ENCODE measurements at places on chromosomes 16 and 17. TPM values are rescaled to one million over a fixed set of nuclear protein-coding genes. Genes with fewer than 3 reads are reported as not detected.

CREBBP gene
- total RNA-seq = 59.2 TPM

TRIM72 gene
- not detected for total RNA-seq

WFIKKN1 gene
- total RNA-seq = 0.47 TPM

ALOX12B gene
- total RNA-seq = not detected

DNA sequence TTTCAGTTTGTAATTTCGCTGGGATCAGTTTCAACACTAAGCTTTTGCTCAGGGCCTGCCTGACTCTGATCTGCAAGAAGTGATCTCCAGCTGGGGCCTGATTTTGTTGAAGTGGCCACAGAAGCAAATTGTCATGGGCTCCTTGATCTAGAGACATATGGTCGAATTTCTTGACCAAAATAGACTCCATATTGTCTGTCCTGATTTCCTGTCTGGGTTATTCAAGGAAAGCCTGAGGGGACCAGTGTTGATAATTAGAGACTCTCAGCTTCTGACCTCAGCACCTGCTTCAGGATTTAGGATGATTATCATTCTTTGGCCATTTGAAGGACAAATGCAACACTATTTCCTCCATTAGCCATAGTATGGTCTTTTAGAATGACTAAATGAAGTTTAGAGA, 48.9 kb upstream of the MSI2 start:
- peaks cover 2% of the 10 kb centered on the region for H3K27me3 ChIP-seq
- peaks cover 13% of the 10 kb centered on the region for H3K4me1 ChIP-seq
- H3K27ac ChIP-seq = no peak overlapping the region
- H3K4me3 ChIP-seq = no peak overlapping the region
- H3K36me3 ChIP-seq = peaks cover 1% of the 10 kb centered on the region

CACNG3 gene
- not detected for total RNA-seq

GRCh38 chr17:37488607-37489196, 989 bp upstream of the DUSP14 start:
- no peak for DNase-seq
- peak overlapping the region; percentile 94 for H3K27ac ChIP-seq
- no peaks in the 10 kb centered on the region for H3K36me3 ChIP-seq
- peak overlapping the region; percentile 83 for H3K4me3 ChIP-seq

MAP2K6 gene
- total RNA-seq = 0.90 TPM

DNA sequence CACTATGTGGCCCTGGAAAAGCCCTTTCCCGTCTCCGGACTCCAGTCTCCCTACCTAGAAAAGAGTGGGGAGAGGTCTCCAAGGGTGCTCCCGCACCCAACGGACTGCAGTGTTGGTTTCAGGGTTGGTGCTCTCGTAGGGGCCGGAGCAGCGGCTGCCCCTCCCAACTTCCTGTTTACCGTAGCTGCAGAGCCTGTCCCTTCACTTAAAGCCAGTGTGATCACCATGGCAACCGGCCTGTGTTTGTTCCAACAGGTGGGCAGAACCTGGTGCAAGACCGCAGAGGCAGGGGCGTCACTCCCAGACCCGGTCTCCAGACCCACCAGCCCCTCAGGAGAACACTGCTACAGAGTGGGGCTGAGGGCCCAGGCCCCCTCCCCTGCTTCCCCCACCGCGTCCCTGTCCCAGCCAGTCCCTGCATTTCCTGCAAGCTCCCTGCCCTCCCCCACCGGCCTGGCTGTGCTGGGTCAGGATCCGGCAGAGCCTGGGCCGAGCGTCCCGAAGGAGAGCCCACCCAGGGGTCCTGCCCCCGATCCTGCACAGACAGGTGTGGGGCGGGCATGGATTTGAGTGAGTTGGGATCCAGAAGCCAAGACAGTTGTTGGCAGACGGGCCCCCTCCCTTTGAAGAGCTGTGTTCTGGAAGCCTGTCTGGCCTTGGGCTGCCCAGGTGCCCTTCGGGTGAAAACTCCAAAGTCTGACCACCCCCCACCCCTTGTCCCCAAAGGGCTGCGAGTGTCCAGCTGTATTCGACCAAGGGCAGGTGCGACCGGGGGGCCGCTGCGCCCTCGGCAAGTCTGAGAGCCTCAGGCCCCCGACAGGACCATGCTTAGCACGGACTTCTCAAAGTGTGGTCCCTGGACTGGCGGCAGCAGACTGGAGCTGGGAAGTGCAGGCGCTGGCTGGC, 1.5 kb upstream of the BAIAP3 start:
- H3K27me3 ChIP-seq = peaks cover 26% of the 10 kb centered on the region
- no peaks in the 10 kb centered on the region for H3K36me3 ChIP-seq
- no peak overlapping the region for H3K27ac ChIP-seq
- DNase-seq = no peak
- H3K4me3 ChIP-seq = no peak overlapping the region

CACNG1 gene
- total RNA-seq = not detected

PRSS36 gene
- not detected for total RNA-seq

GRCh38 chr17:58343131-58343530, 8.9 kb downstream of the SUPT4H1 start:
- no peak for DNase-seq
- H3K4me3 ChIP-seq = no peak overlapping the region
- no peaks in the 10 kb centered on the region for H3K27me3 ChIP-seq
- peaks cover 26% of the 10 kb centered on the region for H3K36me3 ChIP-seq

PRCD gene
- 0.92 TPM for total RNA-seq

DNA sequence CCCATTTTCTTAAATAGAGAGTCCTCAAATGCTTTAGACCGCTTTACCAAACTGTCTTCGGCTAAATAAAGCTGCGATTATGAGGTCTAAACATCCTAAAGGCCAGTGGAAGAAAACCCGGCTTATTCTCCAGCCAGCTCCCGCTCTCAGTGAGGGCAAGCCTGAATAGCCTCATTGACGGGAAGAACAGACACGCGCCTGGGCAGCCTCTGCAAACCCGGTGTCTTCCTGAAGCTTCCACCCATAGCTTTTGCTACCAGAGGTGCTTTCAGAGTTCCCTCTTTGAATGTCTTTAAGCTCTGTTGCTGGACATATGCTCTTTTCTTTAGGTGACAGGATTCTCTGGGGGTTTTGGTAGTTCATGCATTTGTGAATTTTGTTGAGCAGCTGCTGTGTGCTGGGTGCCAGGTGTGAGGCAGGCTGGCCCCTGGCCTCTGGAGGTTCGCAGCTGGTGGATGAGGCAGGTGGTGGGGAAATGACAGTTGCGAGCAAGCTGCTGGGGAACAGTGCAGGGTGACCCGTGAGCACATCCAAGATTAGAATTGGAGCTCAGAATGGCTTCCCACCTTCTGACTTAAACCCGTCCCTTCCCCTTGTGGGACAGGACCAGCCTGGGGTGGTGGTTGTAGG, 44.7 kb downstream of the CRISPLD2 start:
- H3K4me1 ChIP-seq = peaks cover 13% of the 10 kb centered on the region
- no peak overlapping the region for H3K4me3 ChIP-seq
- H3K27ac ChIP-seq = no peak overlapping the region
- peaks cover 11% of the 10 kb centered on the region for H3K36me3 ChIP-seq
- H3K27me3 ChIP-seq = peaks cover 10% of the 10 kb centered on the region

DNA sequence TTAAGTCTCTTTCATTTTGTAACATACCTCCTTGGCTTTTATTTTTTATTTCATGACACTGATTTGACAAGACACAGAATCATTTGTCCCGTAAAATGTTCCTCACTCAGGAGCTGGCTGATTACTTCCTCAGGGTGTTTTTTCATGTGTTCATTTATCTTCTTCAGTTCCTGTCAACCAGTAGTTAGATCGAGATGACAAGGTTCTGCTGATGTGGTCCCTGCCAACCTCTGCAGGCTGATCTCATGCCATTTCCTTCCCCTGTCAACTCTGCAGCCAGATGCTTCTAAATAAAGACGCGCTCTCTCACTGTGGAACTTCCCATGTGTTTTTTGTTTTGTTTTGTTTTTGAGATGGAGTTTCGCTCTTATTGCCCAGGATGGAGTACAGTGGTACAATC, 8.1 kb upstream of the CXCL16 start:
- no peak overlapping the region for H3K27ac ChIP-seq
- DNase-seq = no peak
- no peak overlapping the region for H3K4me3 ChIP-seq
- H3K27me3 ChIP-seq = peaks cover 47% of the 10 kb centered on the region
- H3K36me3 ChIP-seq = no peaks in the 10 kb centered on the region

CTRB2 gene
- total RNA-seq = not detected

HSBP1 gene
- total RNA-seq = 88.4 TPM

ENPP7 gene
- not detected for total RNA-seq

CDH5 gene
- total RNA-seq = not detected

CA4 gene
- not detected for total RNA-seq

ZNF287 gene
- 13.0 TPM for total RNA-seq

DNA sequence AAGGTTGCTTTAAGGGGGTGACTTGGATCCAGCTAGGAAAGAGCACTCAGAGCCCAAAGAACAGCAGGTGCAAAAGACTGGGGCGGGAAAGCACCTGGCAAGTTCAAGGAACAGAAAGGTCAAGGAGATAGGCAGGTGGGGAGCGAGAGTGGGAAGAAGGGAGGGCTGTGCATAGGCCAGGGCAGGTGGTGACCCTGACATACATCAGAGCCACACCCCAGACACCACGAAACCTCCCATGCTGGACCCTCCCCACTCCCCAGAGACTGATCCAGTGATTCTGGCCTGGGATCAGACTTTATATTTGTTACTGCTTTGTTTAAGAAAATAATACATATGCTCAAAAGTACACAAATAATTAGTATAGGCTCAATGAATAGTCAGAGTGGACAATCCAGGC, 48.5 kb upstream of the RBFOX3 start:
- H3K4me3 ChIP-seq = no peak overlapping the region
- no peak overlapping the region for H3K27ac ChIP-seq
- no peak for DNase-seq

GRCh38 chr17:10270258-10270657, 71.9 kb upstream of the GAS7 start:
- no peak for DNase-seq
- H3K27me3 ChIP-seq = peaks cover 19% of the 10 kb centered on the region
- no peaks in the 10 kb centered on the region for H3K36me3 ChIP-seq
- no peak overlapping the region for H3K27ac ChIP-seq

- no peak for DNase-seq
- H3K27ac ChIP-seq = no peak overlapping the region
- H3K27me3 ChIP-seq = no peaks in the 10 kb centered on the region
- H3K36me3 ChIP-seq = peaks cover 1% of the 10 kb centered on the region
These were observed 4.5 kb downstream of the NTHL1 start for GRCh38 chr16:2042986-2043666.

DNA sequence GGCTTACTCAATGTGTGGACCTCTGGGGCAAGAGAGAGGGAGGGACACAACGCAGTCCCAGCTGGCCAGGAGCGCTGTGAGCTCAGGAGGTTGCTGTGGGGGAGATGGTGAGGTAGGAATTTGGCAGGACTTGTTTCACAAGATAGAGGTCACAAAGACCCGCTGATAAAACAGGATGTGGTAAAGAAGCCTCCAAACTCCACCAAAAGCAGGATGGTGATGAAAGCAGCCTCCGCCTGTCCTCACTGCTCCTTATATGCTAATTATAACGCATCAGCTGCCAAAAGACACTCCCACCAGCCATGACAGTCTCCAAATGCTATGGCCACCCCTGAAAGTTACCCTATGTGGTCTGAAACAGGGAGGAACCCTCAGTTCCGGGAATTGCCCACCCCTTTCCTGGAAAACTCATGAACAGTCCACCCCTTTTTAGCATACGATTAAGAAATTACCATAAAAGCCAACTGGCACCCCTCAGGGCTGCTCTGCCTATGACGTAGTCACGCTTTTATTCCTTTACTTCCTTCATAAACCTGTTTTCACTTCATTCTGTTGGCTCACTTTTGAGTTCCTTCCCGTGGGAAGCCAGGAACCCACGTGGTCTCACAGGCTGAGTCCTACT, 5.3 kb upstream of the EIF4A3 start:
- no peaks in the 10 kb centered on the region for H3K36me3 ChIP-seq
- no peak overlapping the region for H3K4me3 ChIP-seq
- DNase-seq = no peak
- H3K27ac ChIP-seq = peak overlapping the region; percentile 88

- peak; percentile 26 for DNase-seq
- no peak overlapping the region for H3K4me3 ChIP-seq
- H3K27me3 ChIP-seq = no peaks in the 10 kb centered on the region
- peaks cover 11% of the 10 kb centered on the region for H3K4me1 ChIP-seq
These were observed 26.2 kb downstream of the GPRC5B start for GRCh38 chr16:19858340-19859018.

DNA sequence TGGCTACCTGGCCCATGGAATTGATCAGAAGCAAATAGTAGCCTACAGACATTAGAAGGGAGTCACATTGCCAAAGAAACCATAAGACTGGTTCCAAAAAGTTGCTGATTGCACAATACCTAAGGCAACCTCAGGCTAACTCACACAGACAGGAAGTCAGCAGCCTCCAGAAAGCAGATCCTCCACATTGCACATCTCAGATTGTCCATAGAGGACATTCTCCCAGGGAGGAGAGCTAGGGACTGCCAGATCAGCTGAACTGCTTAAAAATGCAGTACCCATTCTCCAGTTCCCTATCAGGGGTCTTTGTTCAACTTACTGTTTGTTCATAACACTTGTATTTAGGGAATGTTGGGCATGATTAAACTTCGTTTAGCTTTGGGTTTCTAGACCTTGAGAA, 4.2 kb downstream of the CCL3 start:
- no peak overlapping the region for H3K4me3 ChIP-seq
- no peak overlapping the region for H3K27ac ChIP-seq
- H3K36me3 ChIP-seq = no peaks in the 10 kb centered on the region
- no peaks in the 10 kb centered on the region for H3K4me1 ChIP-seq
- H3K27me3 ChIP-seq = peaks cover 27% of the 10 kb centered on the region
- no peak for DNase-seq

TNFAIP1 gene
- total RNA-seq = 79.5 TPM

GRCh38 chr16:82031116-82032084, 3.7 kb upstream of the HSD17B2 start:
- no peaks in the 10 kb centered on the region for H3K4me1 ChIP-seq
- no peak overlapping the region for H3K4me3 ChIP-seq
- H3K27me3 ChIP-seq = peaks cover 16% of the 10 kb centered on the region
- H3K36me3 ChIP-seq = no peaks in the 10 kb centered on the region
- DNase-seq = no peak

GRCh38 chr17:41638941-41639340, 14.6 kb upstream of the KRT17 start:
- H3K27ac ChIP-seq = no peak overlapping the region
- H3K4me3 ChIP-seq = no peak overlapping the region
- no peaks in the 10 kb centered on the region for H3K36me3 ChIP-seq
- DNase-seq = no peak
- peaks cover 9% of the 10 kb centered on the region for H3K4me1 ChIP-seq

GRCh38 chr16:19517424-19518089, 4.3 kb downstream of the GDE1 start:
- no peak for DNase-seq
- peaks cover 26% of the 10 kb centered on the region for H3K36me3 ChIP-seq
- no peak overlapping the region for H3K4me3 ChIP-seq
